ENCODE measurements at places on chromosomes 7 and 10.

DNA sequence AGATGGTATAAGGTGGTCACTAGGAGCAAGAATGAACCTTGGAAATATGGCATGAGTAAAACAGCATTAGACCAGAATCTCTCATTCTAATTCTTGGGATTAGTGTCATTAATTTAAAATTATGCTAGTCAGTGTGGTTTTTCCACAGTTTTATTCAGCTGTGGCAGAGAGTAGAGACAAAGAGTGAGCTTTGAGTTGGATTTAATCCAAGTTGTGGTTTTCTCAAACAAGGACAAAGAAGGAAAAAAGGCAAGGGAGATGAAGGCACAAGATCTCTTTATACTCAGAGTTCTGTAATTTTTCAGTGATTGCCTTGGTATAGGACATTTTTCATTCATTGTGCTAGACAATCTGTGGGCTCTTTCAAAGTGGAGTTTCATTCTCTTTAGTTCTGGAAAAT is 28.2 kb upstream of the AKAP9 start:
- DNase-seq, result no peak

DNA sequence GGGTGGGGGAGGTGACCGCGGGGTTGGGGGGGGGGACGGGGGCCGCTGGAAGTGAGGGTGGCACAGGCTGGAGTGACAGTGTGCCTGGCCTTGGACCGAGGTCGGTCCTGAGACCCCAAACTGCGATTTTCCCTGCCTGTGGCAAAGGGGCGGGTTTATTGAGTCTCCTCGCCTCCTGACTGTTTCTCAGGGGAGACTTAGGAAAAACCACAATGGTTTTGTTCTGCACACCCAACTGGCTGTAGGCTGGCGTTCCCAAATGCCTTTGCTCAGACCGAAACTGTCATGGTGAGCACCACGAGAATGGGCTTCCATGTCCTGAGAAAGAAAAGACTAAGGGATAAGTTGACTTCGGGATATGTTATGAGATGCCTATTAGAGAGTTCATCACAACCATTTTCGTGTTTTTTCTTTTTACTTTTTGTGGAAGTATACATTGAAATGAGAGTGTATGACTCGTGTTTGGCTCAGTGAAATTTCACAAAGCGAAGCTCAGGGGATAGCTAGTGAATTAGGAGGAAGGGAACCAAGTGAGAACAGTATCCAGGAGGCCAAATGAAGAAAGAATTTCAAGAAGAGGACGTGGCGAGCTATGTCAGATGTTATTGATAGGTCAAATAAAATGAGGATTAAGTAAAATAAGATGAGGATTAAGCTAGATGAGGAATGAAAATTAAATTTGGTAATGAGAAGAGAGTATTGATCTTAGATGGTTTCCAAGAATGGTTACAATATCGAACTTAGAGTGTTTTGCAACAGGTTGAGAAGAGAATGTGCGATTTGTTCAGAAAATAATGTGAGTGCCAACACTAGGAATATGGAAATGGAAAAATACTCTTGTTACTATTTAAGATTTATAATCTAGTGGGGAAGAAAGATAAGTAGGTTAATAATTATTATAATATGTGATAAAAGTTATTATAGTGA is 918 bp downstream of the NET1 start:
- no peak for DNase-seq

GRCh38 chr10:28047061-28047460 is 48.2 kb upstream of the ODAD2 start:
- DNase-seq, result no peak

DNA sequence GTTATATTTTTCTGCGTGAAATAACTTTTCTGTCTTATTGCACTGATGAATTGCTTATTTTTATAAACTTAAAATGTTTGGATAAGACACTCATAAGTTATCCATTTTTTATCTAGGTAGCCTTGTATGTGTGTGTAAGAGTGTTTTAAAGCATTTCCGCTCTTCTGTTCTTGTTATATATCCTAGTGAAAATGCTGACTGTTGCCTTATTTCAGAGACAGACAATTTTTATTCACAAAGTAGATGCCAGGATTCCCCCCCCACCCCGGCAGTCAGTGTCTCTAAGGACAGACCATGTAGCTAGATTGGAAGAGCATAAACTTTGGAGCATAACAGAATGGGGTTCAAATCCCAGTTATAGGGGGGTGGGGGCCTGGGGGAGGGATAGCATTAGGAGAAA is 1.6 kb downstream of the SMC3 start:
- DNase-seq, result no peak

DNA sequence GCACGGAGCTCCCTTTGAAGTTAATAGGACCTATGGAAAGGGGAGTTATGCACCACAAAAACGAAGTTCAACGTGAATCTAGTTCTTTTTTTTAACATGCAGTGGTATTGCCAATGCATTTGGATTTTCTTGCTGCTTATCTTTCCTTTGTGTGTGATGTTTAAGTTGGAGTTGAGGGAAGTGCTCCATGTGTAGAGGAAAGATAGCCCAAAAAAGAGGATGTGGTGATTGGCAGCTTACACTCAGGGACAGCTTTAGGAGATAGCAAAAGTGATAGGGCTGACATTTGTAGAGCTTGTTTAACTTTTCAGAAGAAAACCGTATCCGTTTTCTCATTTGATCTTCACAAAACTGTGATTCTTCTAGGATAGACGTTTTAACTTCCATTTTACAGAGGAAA is 101.3 kb downstream of the MDFIC start:
- no peak for DNase-seq

- no peak for DNase-seq
Measured at GRCh38 chr10:126124668-126125349, 228.4 kb downstream of the FANK1 start.

GRCh38 chr7:34850681-34851080 is 186.6 kb downstream of the DPY19L1 start:
- DNase-seq, result no peak

- DNase-seq, result no peak
Measured at GRCh38 chr7:115549910-115550309, 480.7 kb downstream of the TFEC start.

DNA sequence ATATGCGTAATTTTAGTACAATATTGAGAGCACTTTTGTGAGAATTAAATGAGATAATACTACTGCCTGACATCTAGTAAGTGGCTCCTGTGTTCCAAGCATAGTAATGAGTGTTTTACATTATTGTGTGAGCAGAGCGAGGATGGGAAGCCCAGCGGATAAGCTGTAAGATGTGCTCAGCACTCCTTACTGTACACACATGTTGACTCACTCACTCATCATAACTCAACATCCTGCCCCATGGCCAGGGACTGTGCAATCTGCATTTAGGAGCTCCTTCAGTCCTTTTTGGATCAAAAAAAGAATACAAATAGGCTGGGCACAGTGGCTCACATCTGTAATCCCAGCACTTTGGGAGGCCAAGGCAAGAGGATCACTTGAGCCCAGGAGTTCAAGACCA is 72.9 kb upstream of the NEBL start:
- DNase-seq, result no peak

GRCh38 chr10:132188331-132188730 is 1.6 kb downstream of the DPYSL4 start:
- DNase-seq, result no peak

DNA sequence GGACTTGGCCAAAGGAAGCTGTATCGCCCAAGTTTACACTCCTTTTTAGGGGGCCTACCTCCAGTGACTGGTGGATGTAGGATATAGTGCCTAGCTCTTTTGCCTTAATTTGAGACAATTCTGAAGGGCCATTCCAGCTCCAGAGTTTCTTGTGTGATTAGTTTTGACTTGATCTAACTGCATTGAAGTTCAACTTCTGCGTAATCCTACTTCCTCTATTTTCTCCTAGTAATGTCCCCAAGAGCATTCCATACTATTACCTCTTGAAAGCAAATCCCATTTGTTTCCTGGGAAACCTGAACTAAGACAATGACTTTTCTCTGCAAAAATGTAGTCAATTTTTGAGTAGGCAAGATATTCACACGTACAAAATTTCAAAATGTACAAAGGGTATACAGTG is 4.7 kb upstream of the H2AZ2 start:
- DNase-seq, result no peak

DNA sequence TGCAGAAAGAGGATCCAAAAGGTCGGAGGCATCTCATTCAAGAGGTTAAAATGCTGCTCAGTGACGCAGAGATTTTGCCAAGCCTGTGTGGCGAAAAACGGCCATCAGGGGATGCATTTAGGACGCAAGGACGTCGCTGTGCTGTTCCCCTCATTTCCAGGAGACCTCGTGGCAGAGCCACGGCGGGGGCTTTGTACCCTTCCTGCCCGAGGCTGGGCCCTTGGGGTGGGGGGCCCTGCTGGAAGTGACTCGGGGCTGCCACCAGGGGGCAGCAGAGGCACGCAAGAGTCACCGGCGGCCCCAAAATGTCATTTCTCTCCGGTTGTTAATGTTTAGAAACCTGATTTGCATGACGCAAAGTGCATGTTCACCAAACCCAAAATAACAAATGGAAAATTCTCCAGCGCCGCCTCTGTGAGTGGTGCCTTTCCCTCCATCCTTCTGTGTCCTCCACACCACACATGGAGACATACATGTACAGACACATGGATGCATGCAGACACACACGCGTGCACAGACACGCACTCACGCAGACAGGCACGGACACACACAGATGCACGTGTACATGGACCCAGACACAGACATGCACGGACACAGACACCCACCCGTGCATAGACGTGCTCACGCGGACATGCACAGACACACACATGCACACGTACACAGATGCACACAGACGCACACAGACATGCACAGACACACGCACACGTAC is 51.0 kb upstream of the NKX6-2 start:
- no peak for DNase-seq

- no peak for DNase-seq
Measured at GRCh38 chr7:138129551-138130165, 53.4 kb downstream of the AKR1D1 start.

DNA sequence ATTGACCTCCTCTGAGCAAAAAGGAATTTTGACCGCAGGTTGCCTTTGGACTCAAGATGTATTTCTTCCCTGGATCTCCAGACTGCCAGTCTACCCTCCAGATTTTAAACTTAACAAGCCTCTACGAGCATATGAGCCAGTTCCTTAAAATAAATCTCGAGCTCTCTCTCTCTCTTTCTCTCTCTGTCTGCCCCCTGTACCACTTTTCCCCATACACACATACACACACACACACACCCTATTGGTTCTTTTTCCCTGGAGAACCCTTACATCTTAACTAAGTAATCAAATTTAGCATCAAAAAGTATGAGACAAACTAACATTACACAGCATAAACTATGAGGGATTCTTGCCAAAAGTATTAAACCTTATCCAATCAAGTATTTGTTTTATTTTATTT is 11.4 kb downstream of the BCAP29 start:
- DNase-seq, result no peak

DNA sequence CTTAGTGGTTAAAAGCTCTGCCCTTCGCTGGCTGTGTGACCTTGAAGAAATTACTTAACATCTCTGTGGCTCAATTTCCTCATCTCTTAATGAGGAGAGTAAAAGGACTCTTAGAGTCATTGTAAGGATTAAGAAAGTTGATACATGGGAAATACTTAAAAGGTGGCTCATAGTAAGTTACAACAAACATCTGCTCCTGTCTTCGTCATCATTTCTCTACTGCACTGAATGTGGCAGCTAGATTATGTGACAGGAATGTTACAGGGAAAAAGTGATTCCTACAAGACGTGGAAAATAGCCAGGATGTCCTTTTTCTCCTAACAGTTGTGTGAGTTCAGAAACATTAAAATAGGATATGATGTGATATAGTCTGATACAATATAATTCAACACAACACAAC is 184.7 kb downstream of the FRMD4A start:
- no peak for DNase-seq

- DNase-seq, result no peak
Measured at GRCh38 chr10:43078986-43079273, 2.1 kb downstream of the RET start.

DNA sequence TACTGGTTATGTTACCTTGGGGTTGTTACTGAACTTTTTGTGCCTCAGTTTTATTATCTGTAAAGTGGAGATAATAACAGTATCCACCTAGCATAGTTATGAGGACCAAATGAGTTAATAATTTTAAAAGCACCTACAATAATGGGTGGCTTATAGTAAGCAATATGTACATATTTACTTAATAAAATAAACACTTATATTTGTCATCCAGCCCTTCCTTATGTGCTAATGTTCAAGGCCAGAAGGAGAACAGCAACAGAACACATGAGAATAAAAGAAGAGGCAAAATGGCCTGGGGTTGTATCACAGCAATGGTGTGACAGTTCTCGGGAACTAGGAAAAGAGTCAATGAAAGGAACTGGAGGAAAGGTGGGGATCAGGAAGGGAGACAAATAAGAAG is 255.4 kb upstream of the LRGUK start:
- DNase-seq, result no peak

- DNase-seq, result no peak
Measured at GRCh38 chr7:33836797-33837355, 68.5 kb upstream of the BMPER start.

DNA sequence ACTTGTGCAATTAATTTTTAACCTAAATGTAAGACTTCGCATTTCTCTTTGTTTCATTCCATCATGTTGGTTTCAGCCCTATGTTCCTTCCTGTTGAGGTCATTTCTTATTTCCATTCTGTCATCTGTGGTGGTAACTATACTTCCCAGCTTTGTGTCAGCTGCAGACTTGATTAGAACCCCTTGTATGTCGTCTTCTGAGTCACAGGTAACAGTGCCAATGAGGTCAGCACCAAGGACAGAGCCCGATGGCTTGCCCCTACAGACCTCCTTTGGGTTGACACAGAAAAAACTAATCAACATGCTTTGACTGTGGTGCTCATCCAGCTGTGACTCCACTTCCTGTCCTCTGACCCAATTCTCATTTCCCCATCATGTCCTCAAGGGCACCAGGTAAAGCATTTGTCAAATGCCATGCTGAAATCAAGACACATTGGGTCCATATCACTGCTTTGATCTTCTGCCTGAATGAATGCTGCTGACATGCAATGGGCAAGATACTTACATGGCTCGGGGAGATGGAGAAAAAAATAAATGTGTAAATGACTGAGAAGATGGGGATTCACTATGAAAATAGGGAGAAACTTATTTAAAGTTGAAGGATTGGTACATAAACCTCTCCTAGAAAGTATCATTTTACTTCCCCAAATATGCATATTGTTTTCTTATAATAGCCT is 25.6 kb upstream of the CRTAC1 start:
- no peak for DNase-seq

DNA sequence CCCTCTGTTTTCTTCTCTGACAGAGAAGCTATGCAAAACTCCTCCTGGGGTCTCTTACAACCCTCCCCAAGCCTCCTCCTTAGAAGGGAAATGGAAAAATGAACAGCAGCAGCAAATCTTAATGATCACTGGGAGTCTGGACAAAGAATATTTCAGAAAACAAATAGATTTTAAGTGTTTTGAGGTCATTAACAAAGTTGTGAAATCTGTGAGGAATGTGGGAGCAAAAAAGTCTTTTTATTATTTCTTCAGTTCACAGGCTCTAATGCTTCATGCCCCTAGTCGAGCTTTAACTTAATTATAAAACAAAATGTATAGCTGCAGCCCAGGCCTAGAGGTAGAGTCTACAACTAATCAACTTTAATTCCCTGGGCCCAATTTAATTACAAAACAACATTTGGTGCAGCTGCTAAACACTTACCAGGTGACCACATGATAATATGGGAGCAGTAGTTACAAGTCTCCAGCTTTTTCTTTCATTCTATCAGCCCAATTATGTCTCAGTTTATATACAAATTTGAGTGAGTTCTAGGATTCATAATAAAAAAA is 293.2 kb downstream of the THSD7A start:
- no peak for DNase-seq

GRCh38 chr7:16365952-16366351 is 55.4 kb downstream of the CRPPA start:
- no peak for DNase-seq

- no peak for DNase-seq
Measured at GRCh38 chr7:140873434-140873833, 51.3 kb downstream of the BRAF start.
